ENCODE measurements at places on chromosomes 5 and 9. TPM values are rescaled to one million over a fixed set of nuclear protein-coding genes. Genes with fewer than 3 reads are reported as not detected.

Gene SPINK6
- total RNA-seq, result not detected

Gene PCDHGC4
- total RNA-seq, result 6.4 TPM

DNA sequence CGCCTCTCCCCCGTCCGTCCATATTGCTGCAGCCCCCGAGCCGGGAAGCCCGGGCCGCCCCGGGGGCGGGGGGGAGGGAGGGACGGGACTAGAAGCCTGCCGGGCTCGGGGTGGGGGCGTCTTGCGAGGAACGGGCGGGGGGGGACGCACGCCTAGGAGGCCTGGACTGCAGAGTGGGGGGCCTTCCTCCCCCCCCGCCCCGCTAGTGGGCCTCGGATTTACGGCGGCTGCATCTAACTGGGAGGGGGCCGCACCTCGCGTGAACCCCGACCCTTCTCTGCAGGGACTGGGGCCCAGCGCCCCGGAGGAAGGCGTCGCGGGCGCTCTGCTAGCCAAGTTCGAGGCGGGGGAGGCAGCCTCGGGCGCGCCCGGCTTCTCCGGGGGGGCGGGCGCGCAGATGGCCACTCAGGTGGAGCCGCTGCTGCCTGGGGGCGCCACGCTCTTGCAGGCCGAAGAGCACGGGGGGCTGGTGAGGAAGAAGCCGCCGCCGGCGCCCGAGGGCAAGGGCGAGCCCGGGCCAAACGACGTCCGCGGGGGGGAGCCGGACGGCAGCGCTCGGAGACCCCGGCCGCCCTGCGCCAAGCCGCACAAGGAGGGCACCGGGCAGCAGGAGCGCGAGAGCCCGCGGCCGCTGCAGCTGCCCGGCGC lies at the start of gene LARP1:
Gene LARP1, plus strand, starts transcription at position 17 of the 648 bp plus-strand sequence. Its CDS starts 381 bp downstream, at position 398.
- H3K4me1 ChIP-seq, result peaks cover 19% of the 10 kb centered on the region
- no peaks in the 10 kb centered on the region for H3K27me3 ChIP-seq
- H3K4me3 ChIP-seq, result peak within 1 kb of the TSS; percentile 91
- H3K27ac ChIP-seq, result peak within 1 kb of the TSS; percentile 94
- no peak for DNase-seq
- no peaks in the 10 kb centered on the region for H3K36me3 ChIP-seq

GRCh38 chr5:73061593-73061992 lies 58.8 kb upstream of the TMEM171 start:
- no peak for DNase-seq
- no peaks in the 10 kb centered on the region for H3K36me3 ChIP-seq
- H3K4me1 ChIP-seq, result no peaks in the 10 kb centered on the region
- no peak overlapping the region for H3K27ac ChIP-seq
- H3K4me3 ChIP-seq, result no peak overlapping the region
- no peaks in the 10 kb centered on the region for H3K27me3 ChIP-seq

DNA sequence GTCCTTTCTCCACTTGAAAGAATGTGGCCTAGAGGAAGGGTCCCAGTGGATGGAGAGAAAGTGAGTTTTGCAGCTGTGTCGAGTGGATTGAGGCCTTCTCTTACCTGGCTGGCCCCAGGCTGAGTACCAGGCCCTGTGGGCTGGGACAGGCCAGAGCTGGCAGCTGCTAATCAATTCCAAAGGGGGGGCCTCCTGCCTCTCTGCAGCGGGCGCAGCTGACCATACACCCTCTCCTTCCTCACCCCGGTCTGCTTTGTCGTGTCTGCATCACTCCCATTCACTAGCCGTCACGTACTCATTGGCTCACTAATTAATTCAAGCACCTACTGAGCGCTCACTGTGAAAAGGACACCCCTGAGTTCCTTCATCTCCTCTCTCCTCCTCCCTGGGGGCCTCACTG lies 58.4 kb upstream of the PITX1 start:
- no peaks in the 10 kb centered on the region for H3K27me3 ChIP-seq
- no peaks in the 10 kb centered on the region for H3K4me1 ChIP-seq
- H3K4me3 ChIP-seq, result no peak overlapping the region
- H3K36me3 ChIP-seq, result no peaks in the 10 kb centered on the region
- DNase-seq, result no peak
- H3K27ac ChIP-seq, result no peak overlapping the region

DNA sequence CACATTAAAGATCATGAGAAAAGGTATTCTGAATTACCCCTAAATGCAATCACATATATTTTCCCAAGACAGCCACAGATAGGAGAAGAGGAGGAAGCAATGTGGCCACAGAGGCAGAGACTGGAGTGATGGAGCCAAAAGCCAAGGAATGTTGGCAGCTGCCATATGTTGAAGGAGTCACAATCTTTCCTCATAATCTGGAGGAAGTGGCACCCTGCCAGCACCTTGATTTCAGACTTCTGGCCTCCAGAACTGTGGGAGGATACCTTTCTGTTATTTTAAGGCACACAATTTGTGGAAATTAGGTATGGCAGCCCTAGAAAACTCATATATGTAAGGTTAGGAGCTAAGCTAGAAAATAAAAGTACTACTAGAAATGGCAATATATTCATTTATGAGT lies 139.9 kb upstream of the GAS1 start:
- H3K27me3 ChIP-seq, result no peaks in the 10 kb centered on the region
- DNase-seq, result no peak
- H3K27ac ChIP-seq, result no peak overlapping the region

Gene LTC4S
- total RNA-seq, result 6.6 TPM

DNA sequence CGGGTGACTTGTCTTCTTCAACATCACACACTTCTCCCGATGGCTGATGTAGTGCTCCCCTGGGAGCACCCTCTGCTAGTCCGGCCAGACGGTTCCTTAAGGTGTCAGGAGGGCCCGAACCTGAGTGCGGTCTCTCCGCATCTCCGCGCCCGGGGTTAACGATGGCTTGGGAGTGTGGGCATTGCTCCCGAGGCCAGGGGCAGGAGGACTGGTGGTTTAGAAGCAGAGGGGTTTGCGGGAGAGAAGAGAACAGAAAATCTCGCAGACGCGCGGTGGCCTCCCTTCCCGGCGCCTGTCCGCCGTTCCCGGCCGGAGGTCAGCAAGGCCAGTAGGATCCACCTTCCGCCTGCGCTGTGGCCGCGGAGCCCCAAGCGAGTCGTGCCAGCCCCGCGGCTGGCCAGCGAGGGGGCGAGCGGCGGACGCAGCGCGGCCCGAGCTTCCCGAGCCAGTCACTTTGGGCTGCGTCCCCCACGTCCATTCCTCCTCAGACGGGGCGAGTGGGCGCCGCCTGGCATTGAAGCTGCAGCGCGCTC lies 700 bp downstream of the CDO1 start:
- H3K27ac ChIP-seq, result peak overlapping the region; percentile 85
- H3K36me3 ChIP-seq, result no peaks in the 10 kb centered on the region
- no peaks in the 10 kb centered on the region for H3K27me3 ChIP-seq
- no peak for DNase-seq
- peak overlapping the region; percentile 80 for H3K4me3 ChIP-seq

GRCh38 chr5:40405996-40406740 lies 273.5 kb upstream of the PTGER4 start:
- H3K4me3 ChIP-seq, result no peak overlapping the region
- no peaks in the 10 kb centered on the region for H3K27me3 ChIP-seq

Gene CNTLN
- 16.4 TPM for total RNA-seq

GRCh38 chr9:9122230-9122875 lies 1322.8 kb upstream of the DMAC1 start:
- H3K27ac ChIP-seq, result no peak overlapping the region
- no peaks in the 10 kb centered on the region for H3K27me3 ChIP-seq
- no peaks in the 10 kb centered on the region for H3K4me1 ChIP-seq

Gene WDR38
- not detected for total RNA-seq

- DNase-seq, result no peak
- H3K27ac ChIP-seq, result peak overlapping the region; percentile 38
- no peaks in the 10 kb centered on the region for H3K27me3 ChIP-seq
- H3K4me3 ChIP-seq, result peak overlapping the region; percentile 42
- H3K4me1 ChIP-seq, result peaks cover 8% of the 10 kb centered on the region
Observed at GRCh38 chr9:76032797-76033373, 142.4 kb downstream of the PCSK5 start.

- no peak overlapping the region for H3K4me3 ChIP-seq
- DNase-seq, result no peak
- H3K27me3 ChIP-seq, result no peaks in the 10 kb centered on the region
- H3K4me1 ChIP-seq, result no peaks in the 10 kb centered on the region
Observed at GRCh38 chr9:18149471-18150011, 324.4 kb upstream of the ADAMTSL1 start.

DNA sequence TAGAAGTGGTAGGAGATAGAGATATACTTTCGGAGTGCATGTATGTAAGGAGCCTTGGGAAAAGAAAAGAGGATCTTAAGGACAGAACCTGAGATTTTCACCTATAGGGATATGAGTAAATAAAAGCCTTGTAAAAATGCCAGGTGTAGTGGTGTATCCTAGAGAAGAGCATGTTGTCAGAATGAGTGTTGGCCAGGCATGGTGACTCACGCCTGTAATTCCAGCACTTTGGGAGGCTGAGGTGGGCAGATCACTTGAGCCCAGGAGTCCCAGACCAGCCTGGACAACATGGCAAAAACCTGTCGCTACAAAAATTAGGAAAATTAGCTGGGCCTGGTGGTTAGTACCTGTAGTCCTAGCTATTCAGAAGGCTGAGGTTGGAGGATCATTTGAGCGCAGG lies 76.0 kb downstream of the IPO11 start:
- no peak overlapping the region for H3K27ac ChIP-seq
- DNase-seq, result no peak
- no peaks in the 10 kb centered on the region for H3K4me1 ChIP-seq
- H3K27me3 ChIP-seq, result no peaks in the 10 kb centered on the region
- H3K36me3 ChIP-seq, result peaks cover 10% of the 10 kb centered on the region

Gene CCNO
- 0.35 TPM for total RNA-seq

DNA sequence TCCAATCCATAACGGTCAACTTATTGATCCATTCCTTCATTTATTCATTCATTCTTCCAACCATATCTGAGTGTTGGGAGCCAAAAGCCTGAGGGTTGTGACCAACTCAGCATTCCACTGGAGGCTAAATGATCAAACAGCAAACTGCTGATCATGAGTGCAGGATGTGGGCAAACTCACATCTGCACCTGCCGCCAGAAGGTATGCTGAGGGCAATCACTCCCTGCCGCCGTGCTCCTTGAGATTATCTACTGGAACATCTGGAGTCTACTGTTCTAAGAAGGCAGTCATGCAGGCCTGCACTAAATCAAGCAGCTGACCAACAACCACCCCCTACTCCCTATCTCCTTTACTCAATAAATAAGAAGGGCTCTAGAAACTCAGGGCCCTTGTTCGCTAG lies 184.0 kb downstream of the TTLL11 start:
- no peaks in the 10 kb centered on the region for H3K36me3 ChIP-seq
- no peak overlapping the region for H3K4me3 ChIP-seq
- no peaks in the 10 kb centered on the region for H3K27me3 ChIP-seq
- H3K4me1 ChIP-seq, result no peaks in the 10 kb centered on the region

Gene CCL27
- not detected for total RNA-seq

DNA sequence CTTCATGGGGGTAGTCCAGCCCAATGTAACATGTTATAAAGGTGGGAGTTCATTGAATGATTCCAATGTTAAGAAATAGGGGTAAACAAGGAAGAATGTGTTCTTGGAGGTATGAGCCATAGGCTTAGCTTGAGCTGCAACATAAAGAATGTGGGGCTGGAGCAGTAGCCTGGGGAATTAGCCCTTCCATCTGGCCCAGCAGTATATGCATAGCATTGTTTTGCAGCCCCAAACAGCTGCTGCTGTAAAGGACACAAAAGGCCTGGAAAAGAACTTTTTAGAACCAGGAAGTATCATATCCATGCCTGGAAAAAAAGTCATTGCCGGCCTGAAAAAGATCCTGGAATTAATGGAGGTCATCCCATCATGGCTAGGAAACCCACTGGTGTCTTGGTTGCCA lies 55.8 kb upstream of the SMARCA2 start:
- no peak overlapping the region for H3K4me3 ChIP-seq
- H3K27ac ChIP-seq, result no peak overlapping the region
- no peaks in the 10 kb centered on the region for H3K27me3 ChIP-seq
- DNase-seq, result no peak

DNA sequence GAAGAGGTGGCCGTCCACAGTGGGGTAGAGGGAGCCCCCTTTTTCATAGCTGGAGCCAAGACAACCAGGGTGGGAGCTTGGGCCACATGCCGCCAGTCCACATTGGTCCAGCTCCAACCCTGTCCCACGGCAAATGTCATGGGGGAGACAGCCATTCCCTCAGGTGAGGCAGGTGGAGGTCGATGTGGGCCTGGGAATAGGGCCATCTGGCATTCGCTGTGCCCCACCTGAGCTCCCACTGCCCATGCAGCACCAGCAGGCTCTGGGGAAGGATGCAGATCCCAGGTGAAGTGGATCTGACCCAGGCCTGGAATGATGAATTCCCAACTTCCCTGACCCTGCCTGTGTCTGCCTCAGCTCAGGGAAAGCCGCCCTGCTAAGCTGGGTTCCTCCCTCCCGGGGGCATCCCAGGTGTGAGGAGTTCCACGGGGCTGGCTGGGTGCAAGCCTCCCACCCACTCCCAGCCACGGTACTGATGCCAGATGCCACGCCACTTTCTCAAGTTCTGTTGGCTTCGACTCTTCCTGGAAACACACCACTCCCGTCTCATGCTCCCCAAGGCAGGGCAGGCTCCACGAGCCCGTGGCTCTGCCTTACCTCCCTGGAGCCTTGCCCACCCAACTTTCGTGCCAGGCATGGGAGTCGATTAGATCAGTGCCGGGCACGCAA lies 25.2 kb upstream of the FCN2 start:
- DNase-seq, result no peak
- H3K4me3 ChIP-seq, result no peak overlapping the region
- no peak overlapping the region for H3K27ac ChIP-seq
- H3K36me3 ChIP-seq, result no peaks in the 10 kb centered on the region
- no peaks in the 10 kb centered on the region for H3K27me3 ChIP-seq
- H3K4me1 ChIP-seq, result peaks cover 6% of the 10 kb centered on the region

Gene UBE2QL1
- 3.2 TPM for total RNA-seq

Gene OLFM1
- 24.5 TPM for total RNA-seq

Gene BTNL3
- not detected for total RNA-seq

DNA sequence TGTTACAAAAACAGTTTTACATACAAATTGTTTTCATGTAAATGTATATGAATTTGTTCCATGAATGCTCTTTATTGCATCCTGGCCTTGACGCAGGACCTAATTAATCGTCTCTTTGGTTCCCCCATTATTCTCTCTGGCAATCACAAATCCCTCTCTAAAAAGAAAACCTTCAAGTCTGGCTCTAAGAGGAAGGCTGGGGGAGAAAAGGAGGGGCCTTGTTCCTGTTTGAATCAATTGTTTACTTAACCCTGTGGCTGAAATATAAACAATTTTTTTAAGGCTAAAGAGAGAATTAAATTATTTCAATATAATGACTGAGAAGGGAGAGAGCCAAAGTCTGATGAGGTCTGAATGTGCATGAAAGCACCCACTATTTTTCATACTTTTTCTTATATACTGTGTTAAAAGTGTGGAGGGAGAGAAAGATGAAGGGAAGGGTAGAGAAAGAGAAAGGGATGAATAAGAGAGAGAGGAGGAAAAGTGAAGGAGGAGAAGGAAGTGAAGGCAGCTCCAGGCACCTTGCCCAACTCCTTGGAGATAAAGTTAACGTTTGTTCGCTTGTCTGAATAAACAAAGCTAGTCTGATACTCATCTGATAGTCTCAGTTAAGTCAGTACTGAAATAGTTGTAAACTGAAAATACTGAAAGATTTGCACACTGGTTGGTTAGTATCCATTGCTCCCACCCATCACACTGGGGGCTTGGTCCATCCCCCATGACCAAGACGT lies 116.4 kb upstream of the SPDL1 start:
- DNase-seq, result no peak
- no peaks in the 10 kb centered on the region for H3K36me3 ChIP-seq
- no peak overlapping the region for H3K27ac ChIP-seq
- H3K4me1 ChIP-seq, result no peaks in the 10 kb centered on the region

Gene CDC20B
- not detected for total RNA-seq

- H3K4me3 ChIP-seq, result no peak overlapping the region
- no peak for DNase-seq
- no peaks in the 10 kb centered on the region for H3K36me3 ChIP-seq
- no peak overlapping the region for H3K27ac ChIP-seq
- H3K4me1 ChIP-seq, result no peaks in the 10 kb centered on the region
Observed at GRCh38 chr9:20848490-20848889, 164.4 kb downstream of the FOCAD start.
